Myocyte (in vitro differentiated cells): ENCODE measurements at places on chromosomes 7 and 10. TPM values are rescaled to one million over a fixed set of nuclear protein-coding genes. Genes with fewer than 3 reads are reported as not detected.

DNA sequence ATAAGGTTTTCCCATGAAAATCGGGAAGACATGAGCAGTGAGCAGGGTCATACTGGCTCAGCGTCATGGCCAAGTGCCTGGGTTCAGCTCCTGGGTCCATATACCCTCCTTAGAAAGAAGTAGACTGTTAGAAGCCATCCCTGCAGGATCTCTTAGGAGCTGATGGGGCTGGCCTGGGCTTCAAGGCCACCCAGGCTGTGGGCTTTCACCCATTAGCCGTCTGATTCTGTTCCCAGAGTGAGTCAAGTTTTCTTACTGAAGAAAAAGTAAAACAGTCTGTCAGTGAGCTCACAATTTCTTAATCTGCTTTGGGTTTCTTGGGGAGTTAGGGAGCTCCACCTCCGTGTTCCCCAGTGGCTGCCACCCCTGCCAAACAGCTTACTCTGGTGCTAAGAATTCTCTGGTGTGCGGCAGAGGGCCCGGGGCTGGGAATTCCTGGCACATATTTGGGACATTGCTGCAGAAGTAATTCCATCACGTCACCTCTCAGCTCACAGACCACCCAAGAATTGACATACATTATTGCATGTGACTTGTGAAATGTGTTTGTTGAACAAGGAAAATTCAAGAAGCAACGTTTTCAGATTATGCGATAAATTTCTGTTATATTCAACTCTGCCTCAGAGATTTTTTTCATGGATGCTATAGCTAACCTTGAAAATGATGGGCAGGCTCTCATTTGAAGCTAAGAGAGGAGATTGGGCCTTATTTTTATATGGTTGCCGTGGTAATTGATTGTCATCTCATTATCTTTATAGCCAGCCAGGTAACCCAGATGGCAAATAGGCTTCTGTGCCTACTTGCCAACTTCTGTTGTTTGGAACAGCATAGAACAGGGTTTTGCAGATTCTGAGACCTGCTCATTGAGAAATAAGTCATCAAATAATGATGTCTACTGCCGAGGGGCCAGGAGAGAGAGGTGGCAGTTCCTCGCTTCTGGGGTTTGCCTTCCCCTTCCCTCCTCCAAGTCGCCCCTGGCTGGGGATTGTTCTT, 166.4 kb downstream of the CHN2 start:
- DNase-seq: no peak

TCAF2 gene
- 1.7 and 6.7 TPM in 2 replicates for total RNA-seq

DNA sequence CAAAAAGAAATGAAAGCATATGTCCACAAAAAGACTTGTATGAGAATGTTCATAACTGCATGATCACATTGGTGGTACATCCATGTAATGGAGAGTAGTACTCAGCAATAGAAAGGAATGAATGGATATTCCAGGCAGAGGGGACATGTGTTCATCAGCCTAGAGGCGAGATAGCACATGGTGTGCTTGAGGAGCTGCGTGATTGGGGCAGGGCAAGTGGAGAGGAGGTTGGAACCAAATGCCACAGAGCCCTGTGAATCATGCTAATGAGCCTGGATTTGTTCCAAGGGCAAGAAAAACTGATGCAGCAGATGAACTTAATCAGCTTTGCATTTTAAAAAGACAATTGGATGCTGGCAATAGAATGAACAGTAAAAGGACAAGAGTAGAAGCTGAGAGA, 73.3 kb downstream of the C10orf90 start:
- peak; percentile 9 for DNase-seq

DNA sequence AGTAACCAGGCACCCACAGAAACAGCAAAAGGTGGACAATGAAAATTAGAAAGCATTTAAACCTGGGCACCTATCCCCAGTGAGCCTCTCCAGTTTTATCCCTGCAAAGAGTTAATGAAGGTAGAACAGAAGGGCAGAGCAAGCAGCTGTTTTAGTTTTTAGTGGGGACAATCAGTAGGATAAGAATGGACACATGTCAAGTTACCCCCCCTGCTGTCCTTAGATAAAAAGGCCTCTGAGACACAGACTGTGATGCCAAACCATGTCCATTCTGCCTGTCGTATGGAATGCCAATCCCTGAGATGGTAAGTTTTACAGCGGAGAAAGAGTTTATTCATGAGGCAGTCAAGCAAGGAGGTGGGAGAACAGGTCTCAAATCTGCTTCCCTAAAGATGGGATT, 162.6 kb upstream of the AGR3 start:
- no peak for DNase-seq

- no peak for DNase-seq
These were observed 161.6 kb downstream of the PRKG1 start for GRCh38 chr10:51235865-51236264.

DNA sequence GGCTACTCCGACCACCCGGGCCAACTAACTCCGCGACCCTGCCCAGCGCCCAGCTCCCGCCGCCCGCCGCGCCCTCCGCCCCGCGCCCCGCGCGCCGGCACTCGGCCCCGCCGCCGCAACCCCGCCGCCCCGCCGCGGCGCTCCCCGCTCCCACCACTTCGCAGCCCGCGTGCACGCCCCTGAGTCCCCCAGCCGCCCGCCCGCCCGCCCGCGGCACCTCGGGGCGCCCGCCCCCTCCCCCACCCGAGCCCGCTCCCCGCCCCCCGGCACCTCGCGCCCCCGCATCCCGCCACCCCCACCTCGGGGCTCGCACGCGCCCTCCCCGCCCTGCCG, 598 bp downstream of the JAZF1 start:
- no peak for DNase-seq

DNA sequence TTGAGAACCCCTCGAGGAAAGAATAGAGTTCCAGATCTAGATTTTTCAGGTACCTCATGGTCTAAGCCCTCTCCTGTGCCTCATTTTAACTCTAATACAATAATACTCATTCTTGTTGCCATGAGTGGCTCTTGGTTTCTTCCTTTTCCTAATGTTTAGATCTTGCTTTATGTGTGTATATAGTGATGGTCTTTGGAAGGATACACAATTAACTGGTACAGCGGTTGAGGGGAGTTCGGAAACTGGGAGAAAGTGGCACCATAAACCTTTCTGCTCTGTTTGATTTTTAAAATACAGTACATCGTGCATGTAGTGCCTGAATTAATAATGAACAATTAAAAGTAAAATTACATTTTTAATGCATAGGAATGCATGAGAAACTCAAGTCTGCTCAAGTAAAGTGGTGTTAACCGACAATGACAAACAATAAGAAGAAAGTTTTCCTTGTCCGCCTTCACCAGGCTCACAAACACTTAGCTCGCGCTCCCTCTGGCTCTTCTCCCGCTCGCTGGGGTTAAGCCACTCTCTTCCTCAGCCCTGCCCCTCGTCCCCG, 386 bp upstream of the EIF4EBP2 start:
- no peak for DNase-seq

RBP3 gene
- total RNA-seq: not detected in 2 replicates

DNA sequence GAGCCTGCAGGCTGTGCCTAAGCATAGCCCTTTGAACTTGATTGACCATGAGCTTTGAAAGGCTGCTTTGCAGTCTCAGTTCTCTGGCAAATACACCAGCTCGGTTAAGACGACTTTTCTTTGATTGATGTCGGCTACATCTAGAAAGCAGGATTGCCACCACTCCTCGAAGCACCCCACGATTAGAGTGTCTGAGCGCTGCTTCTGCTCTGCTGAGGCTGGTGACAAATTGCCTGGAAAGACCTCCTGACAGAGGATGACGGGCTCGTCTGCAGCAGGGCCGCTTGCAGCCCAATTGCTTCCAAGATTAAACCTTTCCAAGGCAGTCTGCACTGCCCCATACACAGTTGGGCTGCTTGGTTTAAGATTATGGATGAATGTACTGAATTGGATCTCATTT, 182.0 kb downstream of the CUX1 start:
- no peak for DNase-seq

CYP3A5 gene
- total RNA-seq: not detected in 2 replicates

DNA sequence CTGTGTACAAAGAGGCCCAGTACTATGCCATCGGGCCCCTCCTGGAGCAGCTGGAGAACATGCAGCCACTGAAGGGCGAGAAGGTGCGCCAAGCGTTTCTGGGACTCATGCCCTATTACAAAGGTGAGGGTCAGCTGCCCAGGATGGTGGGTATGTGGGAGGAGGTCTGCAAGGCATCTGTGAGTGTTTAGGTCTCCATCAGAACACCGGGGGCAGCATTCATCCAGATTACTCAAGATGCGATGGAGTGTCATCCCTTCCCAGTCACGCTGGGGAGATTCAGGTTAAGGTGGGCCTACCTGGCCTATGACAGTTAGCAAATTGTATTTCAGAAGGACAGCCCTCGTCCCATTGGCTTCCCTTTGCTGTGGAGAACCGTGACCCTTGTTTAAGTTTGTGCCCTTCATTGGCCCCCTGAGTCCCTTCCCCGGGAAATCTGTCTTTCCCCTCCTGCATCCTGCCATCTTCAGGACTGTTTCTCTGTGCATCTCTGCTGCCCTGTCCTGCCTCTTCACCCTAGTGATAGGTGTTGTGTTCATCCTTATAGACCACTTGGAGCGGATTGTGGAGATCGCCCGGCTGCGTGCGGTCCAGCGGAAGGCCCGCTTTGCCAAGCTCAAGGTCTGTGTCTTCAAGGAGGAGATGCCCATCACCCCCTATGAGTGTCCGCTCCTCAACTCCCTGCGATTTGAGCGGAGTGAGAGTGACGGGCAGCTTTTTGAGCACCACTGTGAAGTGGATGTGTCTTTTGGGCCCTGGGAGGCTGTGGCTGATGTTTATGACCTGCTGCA, 9.8 kb downstream of the KCTD7 start:
- no peak for DNase-seq

PODXL gene
- total RNA-seq: 13.8 and 29.2 TPM in 2 replicates

DNA sequence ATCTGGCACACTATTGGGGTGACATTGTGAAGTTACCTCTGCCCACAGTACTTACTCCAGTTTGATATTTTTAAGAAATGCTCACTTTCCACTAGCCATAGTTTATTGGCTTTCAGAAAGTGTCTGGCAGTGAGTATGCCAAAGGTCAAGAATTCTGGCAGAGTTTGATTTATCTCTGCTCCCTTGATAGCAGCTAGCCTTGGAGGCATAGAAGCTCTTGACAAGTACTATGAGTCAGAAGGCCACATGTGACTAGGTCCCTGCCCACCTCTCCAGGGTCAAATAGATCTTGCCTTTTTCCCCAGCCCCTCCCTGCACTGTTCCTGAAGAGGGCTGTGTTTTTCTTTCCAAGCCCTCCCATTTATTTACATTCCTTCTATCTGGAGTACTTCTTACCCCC, 202.2 kb downstream of the AUTS2 start:
- DNase-seq: no peak

GRCh38 chr7:50411332-50411731, 38.8 kb downstream of the FIGNL1 start:
- DNase-seq: no peak

EPHA1 gene
- total RNA-seq: not detected in 2 replicates

DENND2A gene
- 0.05 and 0.21 TPM in 2 replicates for total RNA-seq

GRCh38 chr10:76023007-76023406, 591.6 kb downstream of the LRMDA start:
- DNase-seq: no peak

- no peak for DNase-seq
These were observed 143.9 kb downstream of the SH3PXD2A start for GRCh38 chr10:103711351-103711994.

DNA sequence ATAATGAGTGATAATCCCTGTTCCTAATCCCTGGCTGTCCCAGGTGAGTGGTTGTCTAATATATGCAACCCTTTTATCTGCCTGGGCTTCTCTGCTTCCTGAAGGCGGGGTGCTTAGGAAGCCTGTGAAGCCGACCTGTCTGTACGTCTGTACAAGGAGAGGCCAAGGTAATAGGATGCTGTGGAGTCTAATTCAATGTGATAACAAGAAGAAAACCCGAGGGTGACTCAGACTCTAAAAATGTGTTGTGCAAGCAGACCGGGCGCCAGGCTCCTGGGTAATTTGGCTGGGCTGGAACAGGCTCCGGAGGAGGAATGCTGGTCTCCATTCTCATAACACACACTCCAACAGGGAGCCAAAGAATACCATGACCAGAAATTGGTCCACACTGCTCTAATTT, 43.6 kb downstream of the THNSL1 start:
- peak; percentile 64 for DNase-seq

DNA sequence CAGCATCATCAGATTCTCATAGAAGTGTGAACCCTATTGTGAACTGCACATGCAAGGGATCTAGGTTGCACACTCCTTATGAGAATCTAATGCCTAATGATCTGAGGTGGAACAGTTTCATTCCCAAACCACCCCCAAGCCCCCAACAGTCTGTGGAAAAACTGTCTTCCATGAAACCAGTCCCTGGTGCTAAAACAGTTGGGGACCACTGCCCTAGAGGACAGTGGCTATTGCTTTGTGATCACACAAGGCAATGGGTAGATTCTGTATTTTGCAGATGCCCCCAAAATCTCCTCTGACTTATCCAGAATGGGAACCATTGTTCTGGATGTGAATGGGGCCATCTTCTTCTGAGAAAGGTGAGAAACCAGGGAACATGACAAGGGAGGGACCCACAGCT, 31.1 kb upstream of the HPS1 start:
- no peak for DNase-seq

DLX6 gene
- 0.27 TPM in 1 of 2 replicates, not detected in the other for total RNA-seq

DNA sequence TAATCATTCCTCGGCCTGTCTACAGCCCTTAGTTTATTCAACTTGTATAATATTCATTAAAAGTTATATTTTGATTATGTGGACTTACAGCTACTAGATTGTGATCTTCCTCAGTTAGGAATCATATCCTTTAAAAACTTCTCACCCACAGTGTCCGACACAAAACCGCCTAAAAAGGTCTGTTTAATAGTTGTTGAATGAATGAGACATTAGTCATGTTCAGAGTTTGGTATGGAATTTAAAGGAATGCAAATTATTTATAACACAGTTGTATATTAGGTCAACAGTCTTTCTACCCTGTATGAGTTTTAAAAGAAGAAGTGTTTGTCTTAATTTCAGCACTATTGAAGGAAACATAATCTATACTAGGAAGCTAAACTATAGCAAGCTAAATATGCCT, 390.0 kb downstream of the ARL4A start:
- DNase-seq: no peak

MKLN1 gene
- 38.0 and 38.5 TPM in 2 replicates for total RNA-seq

HERC4 gene
- 52.7 and 56.5 TPM in 2 replicates for total RNA-seq

ARHGEF5 gene
- total RNA-seq: 0.70 and 0.78 TPM in 2 replicates

SLC13A1 gene
- not detected in 2 replicates for total RNA-seq

GRCh38 chr7:129671266-129671665, 59.7 kb downstream of the NRF1 start:
- DNase-seq: no peak

- peak; percentile 34 for DNase-seq
These were observed 93.9 kb downstream of the CHN2 start for GRCh38 chr7:29288181-29289091.

DNA sequence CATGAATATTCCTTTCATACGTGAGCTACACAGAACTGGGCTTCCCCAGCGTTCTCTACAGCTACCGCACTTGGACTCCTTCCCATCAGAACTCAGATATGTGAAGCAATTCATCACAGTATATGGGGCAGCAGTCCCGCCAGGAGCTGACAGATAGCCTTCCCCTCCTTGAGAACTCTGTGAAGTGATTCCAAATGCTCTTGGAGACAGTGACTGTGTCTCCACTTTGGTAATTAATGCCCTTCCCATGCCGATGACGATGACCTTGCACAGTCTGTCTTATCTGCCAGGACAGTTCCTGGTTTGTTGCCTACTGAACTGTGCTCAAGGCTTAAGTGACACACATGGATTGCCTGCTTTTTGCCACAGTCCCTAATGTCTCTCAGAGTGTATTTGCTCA, 75.0 kb upstream of the AFAP1L2 start:
- DNase-seq: no peak

ZNF22 gene
- total RNA-seq: 25.2 and 25.9 TPM in 2 replicates

TRIM24 gene
- 26.9 and 28.2 TPM in 2 replicates for total RNA-seq

HABP2 gene
- total RNA-seq: not detected in 2 replicates

FAM180A gene
- 2.6 and 3.1 TPM in 2 replicates for total RNA-seq

- DNase-seq: no peak
These were observed 21.4 kb downstream of the SLF2 start for GRCh38 chr10:100934084-100934659.
